Germinal center (tissue), 1 donor: ENCODE measurements at places on chromosomes 5 and 9.

DNA sequence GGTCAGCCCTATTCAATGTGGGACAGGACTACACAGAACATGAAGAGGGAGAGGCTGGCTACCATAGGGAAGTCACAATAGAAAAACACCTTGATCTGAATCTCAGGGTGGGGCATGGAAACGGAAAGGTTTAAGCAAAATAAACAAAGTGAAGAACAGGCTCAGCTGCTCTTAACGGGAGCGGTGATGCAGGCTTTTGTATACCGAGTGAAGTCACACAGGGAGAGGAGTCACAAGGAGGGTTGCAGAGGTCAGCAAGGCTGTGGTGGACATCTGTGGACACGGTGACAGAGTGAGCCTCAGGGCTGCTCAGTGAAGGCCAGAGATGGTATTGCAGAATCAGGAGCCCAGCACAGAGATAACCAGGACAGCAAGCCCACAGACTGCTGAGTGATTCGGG lies 30.6 kb upstream of the SEMA4D start:
- no peak for DNase-seq

- DNase-seq: no peak
Observed at GRCh38 chr5:45532826-45533624, 163.2 kb downstream of the HCN1 start.

GRCh38 chr5:10859393-10860195 lies 98.6 kb upstream of the DAP start:
- DNase-seq: no peak

- DNase-seq: no peak
Observed at GRCh38 chr5:124262470-124262869, 484.0 kb downstream of the ZNF608 start.

DNA sequence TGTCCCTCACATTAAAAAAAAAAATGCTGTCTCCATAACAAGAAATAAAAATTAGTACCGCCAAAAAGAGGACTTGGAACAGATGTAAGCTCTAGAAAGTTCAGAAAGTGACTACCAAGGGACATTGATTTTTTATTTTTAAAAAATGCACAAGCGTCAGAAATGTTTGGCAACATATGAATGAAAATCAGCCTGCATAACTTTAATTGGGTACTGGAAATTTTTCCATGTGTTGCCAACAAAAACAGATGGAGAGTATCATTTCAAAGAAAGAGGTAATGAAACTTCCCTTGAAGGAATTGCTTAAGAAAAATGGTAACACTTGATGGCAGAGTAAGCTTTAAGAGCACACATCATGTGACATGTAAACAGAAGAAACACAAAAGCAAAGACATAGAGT lies 47.2 kb downstream of the OR2K2 start:
- no peak for DNase-seq

DNA sequence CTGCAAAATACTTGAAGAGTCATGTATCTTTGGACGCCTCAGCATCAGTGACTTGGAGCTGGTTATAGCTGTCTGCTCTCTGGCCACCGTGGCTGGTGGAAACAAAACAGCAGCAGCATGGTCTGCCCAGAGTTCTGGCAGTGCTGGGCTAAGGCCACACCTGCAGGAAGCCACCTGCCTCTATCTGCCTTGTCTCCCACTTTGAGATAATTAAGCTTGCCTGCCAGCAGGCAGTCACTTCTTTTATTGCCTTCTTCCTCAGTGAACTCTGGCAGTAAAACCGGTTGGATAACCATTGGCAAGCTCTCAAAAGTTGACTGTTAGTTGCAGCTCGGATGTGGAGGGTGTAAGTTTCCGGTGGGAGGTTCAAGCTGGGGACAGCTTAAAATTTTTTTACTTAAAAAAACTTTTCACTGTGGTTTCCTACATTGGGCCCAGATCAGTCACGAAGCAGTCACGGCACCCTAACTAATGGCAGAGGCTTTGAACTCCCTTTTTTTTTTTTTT lies 4.9 kb downstream of the SMIM3 start:
- DNase-seq: no peak

GRCh38 chr5:8363138-8363537 lies 494.2 kb downstream of the MTRR start:
- no peak for DNase-seq

DNA sequence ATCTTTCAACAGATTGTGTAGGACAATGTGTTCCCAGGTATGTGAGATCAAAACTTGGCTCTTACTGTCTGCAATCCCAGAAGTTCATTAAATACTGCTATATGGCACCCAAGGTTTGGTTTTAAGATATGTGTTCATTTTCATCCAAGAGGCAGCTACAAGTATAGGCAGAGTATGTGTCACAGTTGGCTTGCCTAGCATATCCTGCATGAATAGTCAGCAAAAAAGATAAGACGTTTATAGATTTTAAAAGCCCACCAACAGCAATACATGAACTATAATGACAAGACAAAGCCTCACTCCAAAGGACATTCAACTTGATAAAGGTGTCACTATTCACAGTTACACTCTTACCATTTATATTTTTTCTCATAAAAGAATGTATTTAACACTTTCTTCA lies 99.1 kb downstream of the BNC2 start:
- no peak for DNase-seq

DNA sequence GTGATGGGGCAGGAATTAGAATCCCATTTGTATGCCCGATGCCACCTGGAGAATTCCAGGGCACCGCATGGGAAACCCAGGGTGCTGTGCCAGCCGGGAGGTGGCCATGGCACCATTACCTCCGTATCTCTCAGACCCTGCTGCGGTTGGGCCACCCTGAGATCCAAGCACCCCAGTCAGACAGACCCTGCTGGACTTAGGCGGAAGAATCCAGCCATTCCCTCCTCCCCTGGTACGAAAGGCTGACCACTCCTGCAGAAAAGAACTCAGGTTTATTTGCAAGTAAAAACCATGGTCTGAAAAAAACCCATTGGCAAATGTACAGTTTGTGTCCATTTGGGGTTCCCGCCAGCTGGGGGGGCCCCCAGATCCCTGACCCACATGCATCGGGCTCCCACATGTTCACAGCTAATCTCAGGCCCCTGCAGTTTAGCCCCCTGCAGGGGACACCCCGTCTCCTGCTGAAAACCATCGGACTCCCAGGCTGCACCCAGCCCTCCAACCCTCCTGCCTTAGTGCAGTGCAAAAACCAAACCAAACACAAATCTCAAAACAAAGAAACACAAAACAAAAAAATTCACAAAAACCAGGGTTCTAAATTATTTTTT lies 23.6 kb upstream of the SARDH start:
- no peak for DNase-seq

- DNase-seq: no peak
Observed at GRCh38 chr5:76358-77169, 15.4 kb upstream of the PLEKHG4B start.

GRCh38 chr5:2132497-2132847 lies 249.7 kb upstream of the IRX4 start:
- DNase-seq: no peak

GRCh38 chr5:4203146-4203545 lies 607.5 kb downstream of the IRX1 start:
- DNase-seq: no peak

- peak; percentile 13 for DNase-seq
Observed at GRCh38 chr9:1460143-1460769, 410.1 kb downstream of the DMRT2 start.

GRCh38 chr5:141650851-141651727 lies at the start of gene FCHSD1:
Gene FCHSD1, minus strand, starts transcription at chr5:141651418. Its CDS starts 50 bp downstream, at chr5:141651368.
- DNase-seq: peak; percentile 97

- no peak for DNase-seq
Observed at GRCh38 chr9:28821240-28821639, 1248.0 kb upstream of the C9orf72 start.

DNA sequence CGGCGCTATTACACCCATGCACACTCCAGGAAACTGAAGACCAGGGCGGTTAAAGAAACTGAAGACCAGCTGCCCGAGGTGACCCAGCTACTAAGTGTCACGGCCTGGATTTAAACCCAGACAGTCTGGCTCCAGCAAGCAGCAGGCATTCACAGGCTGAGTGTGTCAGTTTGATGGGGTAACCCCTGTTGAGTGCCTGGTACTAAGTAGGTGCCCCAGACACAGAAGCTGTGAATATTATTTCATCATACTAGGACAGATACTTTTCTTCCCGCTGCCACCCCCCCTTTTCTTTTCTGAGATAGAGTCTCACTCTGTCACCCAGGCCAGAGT lies 7.3 kb downstream of the ENG start:
- DNase-seq: no peak

DNA sequence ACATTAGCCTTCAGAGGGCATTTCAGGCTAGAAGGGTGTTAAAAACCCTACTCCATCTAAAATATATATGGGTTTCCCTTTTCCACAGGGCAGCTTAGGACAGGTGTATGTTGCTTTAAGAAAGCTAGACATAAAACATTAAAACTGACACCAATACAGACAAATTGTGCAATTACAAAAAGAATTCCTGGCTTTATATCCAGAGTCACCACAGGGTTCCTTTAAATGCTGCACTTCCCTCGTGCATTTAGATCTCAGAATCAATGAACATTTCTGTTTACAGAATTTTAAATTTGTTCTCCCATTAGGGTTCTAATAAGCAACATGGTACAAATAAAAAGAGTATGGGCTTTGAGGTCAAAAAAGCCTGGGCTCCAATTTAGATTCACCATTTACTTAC lies 170.2 kb downstream of the MAPKAP1 start:
- no peak for DNase-seq

DNA sequence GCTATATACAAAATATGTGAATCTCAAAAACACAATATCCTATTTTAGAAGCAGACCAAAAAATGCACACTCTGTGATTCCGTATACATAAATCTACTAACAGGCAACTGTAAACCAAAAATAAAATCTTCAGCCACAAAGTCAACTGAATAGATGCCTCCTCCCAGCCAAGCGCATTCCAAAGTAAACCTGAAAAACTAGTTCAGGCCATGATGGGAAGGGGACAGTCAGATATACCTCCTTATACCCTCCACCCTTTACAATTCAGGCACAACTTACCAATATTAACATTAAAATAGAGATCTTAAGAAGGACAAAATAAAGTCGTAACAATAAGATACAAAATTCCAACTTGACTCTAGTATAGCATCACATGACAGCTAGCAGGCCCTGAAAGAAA lies 1604.5 kb upstream of the NUDT12 start:
- DNase-seq: no peak

- DNase-seq: no peak
Observed at GRCh38 chr9:117622347-117622746, 81.9 kb upstream of the TLR4 start.

GRCh38 chr9:122145592-122145863 lies 14.1 kb downstream of the NDUFA8 start:
- no peak for DNase-seq

GRCh38 chr5:129244478-129244877 lies 149.9 kb downstream of the ISOC1 start:
- DNase-seq: no peak

DNA sequence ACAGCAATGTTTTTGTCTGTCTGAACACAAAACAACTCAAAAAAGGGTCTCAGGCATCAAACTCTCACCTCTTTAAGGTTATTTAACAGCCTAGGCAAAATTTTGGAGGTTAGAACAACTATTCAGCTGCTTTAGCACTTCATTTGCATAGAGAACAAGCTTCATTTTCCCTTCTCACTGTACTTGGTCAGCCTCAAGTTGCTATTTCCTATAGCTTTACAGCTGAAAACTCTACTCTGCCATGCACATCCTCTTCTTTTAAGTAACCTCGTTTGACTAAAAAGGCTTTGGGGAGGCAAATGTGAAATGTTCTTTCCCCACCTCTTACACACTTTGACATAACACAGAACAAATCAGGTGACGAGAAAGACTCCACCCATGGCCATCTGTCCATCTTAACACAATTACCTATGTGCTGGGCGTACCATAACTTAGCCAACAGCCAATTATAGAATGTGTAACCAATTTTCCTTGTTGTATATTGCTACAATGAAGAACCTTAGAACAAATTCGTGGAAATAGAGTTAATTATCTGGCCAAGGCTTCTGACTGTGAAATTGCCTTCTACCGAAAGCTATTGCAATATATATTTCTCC lies 195.7 kb downstream of the DCP2 start:
- no peak for DNase-seq

- DNase-seq: no peak
Observed at GRCh38 chr9:21121079-21121478, 20.6 kb downstream of the IFNW1 start.

DNA sequence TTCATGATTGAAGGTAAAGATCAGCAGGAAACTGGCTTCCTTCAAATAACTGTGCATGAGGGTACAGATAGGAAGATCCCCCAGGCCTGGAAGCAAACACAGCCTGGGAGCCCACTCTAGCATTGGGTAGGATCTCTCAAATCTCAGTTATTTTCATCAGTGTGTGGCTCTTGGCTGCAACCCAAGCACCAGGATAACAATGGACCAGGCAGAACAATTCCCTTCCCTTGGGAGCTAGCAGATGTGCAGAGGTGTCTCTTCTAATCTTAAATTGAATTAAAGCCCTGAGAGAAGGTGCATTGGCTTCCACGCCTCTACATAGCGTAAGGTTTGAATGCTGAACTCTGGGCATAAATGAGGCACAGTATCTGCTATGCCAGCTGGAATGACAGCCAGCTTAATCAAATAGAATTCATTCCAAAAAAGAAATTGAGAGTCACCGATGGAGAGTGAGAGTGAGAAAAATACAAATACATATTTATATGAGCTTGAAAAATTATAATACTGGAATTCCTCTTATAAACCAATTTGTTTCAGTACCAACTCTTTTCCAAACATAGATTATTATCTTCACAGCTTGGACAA lies 957.3 kb downstream of the CDH12 start:
- DNase-seq: no peak

DNA sequence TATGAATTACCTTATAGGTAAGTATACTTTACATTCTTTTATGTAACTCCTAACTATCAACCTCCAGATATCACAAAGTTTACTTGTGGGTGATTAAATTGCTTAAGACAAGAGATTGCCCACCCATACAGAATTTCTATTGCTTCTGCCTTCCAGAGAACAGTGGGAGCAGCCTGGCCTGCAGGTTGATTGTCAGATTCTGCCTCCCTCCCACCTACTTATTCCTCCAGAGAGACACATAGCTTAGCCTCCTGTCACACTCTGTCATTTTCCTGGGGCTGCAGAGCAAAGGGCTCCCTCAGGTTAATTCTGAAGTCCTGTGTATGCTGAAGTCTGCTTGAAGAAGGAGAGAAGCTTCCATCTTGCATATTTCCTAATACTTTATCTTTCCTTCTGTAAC lies 48.5 kb upstream of the DHFR start:
- DNase-seq: no peak
